ENCODE measurements at places on chromosomes 2 and 18.

- peak; percentile 84 for DNase-seq
Observed at GRCh38 chr2:3193443-3194330, 183.9 kb downstream of the EIPR1 start.

DNA sequence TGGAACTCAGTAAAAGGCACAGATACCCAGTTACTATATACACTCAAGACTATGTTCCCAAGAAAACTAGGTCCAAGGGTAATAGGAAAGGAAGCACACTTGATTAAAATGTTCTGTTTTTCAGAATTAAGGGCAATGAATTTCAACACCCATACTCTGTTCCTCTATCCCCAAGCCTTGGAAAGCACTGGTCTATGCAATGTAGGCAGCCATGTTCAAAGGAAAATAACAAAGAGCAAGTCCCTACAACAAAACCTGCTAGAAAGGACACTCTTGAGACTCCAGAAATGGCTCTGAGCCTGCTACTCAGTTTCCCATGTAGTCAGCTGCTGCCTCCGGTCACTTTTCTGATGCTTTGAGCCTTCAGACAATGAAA is 6.8 kb downstream of the CYB5A start:
- no peak for DNase-seq

GRCh38 chr2:229419158-229419557 is 148.1 kb upstream of the PID1 start:
- no peak for DNase-seq

- DNase-seq: no peak
Observed at GRCh38 chr2:38512211-38512610, 90.5 kb downstream of the HNRNPLL start.

DNA sequence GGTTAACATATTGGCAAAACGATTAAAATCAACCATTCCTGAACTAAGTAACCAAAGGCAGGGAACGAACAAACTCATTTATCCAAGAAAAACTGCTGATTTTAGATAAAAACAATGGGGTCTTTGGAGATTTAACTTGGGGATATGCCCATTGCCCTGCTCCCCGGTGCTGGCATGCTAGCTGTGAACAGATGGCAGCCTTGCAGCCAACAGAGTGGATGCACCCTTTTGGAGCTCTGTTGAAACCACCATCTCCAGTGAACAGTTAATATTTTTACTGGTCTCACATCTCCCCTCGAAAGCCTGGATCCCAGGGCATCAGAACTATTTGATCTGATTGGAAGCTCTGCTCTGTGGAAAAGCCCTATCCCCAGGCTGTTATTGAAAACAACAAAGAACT is 303.1 kb downstream of the TGIF1 start:
- DNase-seq: no peak

GRCh38 chr2:133418671-133419070 is 149.6 kb downstream of the NCKAP5 start:
- no peak for DNase-seq

DNA sequence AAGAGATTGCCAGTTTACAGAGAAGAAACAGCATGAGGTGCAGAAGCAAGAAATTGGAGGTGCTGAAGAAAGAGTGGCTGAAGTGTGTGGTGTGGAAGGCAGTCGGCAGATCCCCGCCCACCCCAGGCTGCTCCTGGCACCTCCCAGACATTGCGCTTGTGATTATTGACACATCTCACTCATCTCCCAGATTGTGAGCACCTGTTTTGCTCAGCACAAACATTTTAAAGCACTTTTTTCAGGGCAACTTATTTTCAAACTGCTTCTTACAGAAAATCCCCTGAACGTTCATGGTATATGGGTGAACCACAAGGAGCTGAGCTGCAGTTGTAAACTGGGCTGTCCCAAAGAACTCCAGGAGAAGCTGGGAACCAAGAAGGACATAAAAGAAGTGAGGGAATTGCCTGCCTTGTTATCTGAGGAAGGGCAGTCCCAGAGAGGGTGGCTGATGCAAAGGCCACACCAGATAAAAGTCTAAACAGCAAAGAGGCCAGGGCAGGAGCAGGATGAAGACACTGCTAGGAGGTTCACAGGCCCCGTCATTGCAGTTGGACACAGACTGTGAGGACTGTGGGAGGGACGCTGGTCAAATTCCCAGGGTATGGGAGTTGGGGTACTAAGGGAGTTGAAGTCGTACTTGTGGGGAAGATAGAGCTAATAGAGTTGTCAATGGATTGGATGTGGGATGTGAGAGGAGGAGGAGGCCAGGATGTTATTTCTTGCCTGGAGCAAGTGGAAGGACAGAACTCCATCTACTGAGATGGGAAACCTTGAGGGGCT is 65.1 kb downstream of the INPP4A start:
- DNase-seq: no peak

- no peak for DNase-seq
Observed at GRCh38 chr2:45728458-45728942, 77.0 kb downstream of the PRKCE start.

DNA sequence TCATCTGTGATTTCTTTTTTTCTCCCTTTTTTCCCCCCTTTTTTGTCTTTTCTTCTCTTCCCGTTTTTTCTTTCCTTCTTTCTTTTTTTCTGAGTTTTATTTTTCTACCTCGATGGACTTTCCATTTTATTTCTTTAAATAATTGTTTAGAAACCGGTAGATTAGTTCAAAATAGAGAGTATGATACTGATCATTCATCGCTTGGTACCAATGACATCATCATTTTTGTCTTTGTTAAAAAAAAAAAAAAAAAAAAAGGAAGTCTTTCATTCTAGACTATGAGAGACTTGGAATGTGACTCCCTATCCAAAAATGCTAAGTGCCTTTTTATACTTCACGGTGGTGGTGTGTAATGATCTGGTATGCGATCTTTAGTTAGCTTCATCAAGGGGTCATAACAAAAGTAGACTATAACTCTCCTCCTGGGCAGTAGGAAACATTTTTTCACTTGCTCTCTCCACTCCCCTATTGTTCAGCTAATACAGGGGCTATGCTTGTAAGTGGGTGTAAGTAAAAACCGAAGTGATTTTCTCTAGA is 1517.5 kb upstream of the ZEB2 start:
- DNase-seq: no peak

- no peak for DNase-seq
Observed at GRCh38 chr18:68441241-68441640, 273.7 kb downstream of the TMX3 start.

DNA sequence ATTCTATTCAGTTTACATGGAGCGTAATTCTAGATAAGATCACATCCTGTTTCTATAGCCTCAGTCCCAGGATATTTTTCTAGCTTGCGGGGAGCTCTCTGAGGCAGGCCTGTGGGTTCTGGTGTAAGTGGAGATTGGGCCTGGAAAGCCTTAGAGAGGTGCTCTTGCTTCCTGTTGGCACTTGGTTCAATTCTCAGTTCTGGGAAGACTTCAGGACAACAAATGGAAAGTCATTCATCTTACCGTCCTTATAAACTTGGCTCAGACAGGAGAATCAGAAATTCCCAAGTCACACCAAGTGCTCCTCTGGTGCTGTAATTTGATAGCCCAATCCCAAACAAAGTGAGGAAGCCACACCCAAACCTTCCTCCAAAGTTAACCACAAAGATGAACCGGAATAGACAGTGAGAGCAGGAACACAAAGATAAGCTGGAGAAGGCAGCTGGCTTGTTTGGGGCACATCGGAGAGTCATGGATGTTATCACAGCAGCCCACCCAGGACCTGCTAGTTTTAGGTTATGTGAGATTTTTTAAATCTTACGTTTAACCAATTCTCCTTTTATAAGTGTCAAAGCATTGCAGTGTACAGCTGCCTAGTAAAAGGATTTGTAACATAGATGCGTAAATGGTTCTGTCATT is 144.3 kb upstream of the MAP3K20 start:
- no peak for DNase-seq

DNA sequence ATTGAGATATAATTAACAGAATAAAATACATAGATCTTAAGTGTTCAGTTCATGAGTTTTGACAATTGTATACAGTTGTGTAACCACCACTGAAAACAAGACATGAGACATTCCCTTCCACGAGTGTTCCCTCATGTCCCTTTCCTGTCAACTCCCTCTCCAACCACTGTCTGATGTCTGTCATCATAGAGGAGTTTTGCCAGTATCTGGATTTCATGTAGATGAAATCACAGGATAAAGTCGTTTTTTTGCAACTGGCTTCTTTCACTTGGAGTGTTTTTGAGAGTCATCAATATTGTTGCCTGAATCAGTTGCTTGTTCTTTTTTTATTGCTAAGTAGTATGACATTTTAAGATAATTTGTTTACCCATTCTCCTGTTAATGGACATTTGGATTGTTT is 52.7 kb downstream of the RBMS1 start:
- DNase-seq: no peak

DNA sequence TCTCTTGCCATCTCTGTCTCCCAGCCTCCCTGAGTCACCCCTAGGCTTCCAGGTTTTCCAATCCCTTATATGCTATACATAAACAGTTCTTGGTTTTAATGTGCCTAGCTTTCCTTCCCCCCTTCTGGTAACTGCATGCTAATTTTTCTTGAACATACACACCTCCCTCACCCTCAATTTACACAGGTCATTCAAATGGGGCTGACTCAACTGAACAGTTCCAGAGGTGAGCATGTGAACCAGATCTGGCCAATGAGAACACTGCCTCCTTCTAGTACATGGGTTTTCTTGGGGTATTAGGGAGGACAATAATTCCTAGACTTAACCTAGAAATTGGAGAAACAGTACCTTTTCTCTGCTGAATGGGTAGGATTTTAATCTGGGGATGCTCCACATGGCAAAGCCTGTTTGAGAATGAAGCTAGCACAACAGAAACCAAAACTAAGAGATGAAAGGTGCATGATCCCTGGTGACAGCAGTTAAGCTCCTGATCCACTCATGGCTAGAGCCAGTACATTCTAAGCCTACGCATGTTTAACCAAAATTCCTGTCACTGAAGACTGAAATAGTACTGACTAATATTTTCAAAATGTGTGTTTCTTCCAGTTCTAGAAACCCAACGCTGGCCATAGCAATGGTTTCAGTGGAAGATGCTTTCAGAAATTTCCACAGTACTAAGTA is 11.8 kb downstream of the SLC25A12 start:
- no peak for DNase-seq

DNA sequence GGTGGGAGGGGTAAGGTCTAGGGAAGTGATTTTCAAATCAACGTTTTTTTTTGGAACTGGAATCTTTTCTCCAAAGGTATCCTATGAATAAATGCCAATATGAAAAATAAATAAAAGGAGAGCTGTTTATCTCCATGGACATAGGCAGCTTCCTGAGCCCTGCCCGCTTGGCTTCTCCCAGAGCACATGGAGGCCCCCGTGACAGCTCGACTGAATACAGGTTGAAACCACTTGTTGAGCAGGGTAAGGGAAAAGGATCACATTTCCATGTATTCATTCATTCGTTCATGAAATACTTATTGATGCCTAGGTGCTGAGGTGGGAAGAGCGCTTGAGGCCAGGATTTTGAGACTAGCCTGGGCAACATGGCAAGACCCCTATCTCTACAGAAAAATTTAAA is 64.8 kb downstream of the MARCHF4 start:
- DNase-seq: no peak

GRCh38 chr18:31402026-31402373 is 25.4 kb downstream of the DSG4 start:
- DNase-seq: no peak

GRCh38 chr2:21009662-21010225 is 34.1 kb downstream of the APOB start:
- DNase-seq: no peak

- DNase-seq: no peak
Observed at GRCh38 chr2:31386648-31387047, 27.9 kb downstream of the XDH start.

DNA sequence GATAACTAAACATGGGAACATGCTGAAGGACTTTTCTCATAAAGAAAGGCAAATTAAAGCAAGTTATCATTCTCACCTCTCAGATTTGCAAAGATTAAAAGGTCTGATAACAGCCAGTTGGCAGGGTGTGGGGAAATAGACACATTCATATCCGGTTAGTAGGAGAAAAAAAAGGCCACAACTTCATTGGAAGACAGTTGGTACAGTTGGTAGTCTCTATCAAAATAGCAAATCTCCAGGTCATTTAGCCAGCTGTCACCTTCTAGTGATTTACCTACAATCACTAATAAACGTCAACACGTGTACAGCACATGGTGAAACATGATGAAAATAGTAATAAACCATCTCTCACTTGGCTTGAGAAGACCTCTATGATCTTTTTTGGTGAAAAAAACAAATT is 16.6 kb downstream of the INPP5D start:
- DNase-seq: no peak

DNA sequence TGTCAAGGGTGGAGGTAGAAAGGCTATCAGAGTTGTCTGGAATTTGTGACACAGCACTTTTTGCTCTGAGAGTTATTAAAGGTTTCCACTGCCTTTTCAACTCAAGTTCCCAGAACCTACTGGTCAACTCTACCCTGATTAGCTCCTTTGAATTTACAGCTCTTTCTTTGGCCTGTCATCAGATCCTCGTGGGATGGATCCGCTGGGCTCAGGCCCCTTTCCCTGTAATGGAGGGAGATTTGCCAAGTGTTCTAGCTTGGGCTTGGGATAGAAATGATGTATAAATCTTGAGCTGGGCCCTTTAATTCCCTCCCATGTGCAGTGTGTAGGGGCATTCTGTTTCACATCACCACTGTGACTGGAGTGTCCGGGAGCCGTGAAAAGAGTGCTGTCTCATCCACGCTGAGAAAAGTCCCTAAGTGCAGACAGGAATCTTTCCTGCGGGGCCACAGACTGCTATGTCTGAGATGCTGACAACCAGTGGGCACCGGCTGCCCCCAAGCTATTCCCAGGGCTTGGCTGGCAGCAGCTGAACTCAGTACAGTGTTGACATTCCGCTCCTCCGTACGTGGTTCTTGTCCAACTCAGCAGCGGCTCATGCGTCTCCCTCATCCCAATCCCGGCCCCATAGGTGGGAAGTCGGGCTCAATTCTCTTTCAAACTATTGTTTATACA is 46.9 kb upstream of the ARHGAP28 start:
- DNase-seq: no peak

GRCh38 chr18:8706791-8707555 is 1.6 kb downstream of the MTCL1 start:
- DNase-seq: peak; percentile 19

GRCh38 chr2:82790206-82791021 is 1668.7 kb downstream of the SUCLG1 start:
- DNase-seq: no peak

GRCh38 chr2:133235968-133236367 is 332.3 kb downstream of the NCKAP5 start:
- no peak for DNase-seq

DNA sequence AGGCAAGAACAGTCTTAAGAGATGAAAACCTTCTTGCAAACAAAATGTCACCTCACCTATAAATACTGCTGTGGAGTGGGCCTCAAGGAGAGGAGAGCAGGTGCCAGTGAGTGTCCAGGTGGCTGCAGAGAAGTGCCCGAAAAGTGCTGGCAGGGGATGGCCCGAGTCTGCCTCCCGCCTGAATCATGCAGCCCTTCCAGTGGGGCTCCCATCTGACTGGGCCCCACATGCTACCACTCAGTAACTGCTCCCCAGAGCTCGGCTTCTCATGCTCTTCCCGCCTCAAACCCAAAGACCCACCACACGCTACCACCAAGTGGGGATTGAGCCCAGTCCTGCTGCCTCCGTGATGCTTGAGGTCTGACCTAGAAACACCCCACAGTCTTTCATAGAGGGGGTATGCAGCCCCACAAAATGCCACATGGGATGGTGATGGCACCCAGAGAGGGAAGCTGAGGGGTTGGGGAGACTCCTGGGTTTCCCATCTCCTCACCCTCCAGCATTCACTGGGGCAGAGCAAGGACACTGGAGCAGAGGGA is 7.4 kb downstream of the HS6ST1 start:
- DNase-seq: no peak

- no peak for DNase-seq
Observed at GRCh38 chr2:181698223-181698622, 17.9 kb upstream of the NEUROD1 start.

All from NCI-H1694 treated with DMSO at 0.1 percent for 48 hours (cell line).